ELF-1 (cell line): ENCODE measurements at places on chromosomes 3 and 15.

DNA sequence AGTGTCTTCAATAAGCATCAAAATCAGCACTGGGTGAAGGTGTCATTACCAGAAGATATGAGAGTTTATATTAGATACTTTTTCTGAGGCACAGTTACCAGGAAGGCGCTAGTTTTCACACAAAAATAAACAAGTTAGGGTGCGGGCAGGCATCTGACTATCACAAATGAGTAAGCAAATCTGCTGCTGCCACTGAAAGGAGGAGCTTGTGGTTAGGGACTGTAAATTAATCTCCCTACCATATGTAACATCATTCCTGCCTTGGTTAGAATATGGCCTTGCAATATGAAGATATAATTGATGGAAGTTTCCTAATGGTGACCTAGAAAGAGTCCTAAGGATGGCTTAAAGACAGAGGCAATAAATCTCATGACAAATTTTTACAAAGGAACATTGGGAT is 19.5 kb upstream of the EID1 start:
- DNase-seq = no peak

- no peak for DNase-seq
Measured at GRCh38 chr3:141129541-141130011, 78.4 kb downstream of the SPSB4 start.

- DNase-seq = no peak
Measured at GRCh38 chr3:68059628-68060152, 405.3 kb upstream of the SUCLG2 start.

DNA sequence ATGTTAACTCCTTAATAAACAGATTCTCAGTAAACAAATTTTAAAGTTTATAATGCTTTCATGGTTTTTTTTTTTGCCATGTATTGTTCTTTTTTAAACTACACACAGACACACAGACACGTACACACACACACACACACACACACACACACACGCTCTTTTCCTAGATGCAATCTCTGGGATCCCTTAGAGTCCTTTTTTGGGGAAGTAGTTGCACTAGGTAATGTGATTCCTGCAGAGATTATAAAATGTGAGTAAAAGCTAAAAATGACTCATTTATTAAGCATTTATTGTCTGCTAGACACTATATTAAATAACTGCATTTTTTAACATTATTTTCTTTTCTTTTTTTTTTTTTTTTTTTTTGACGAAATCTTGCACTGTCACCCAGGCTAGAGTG is 19.9 kb downstream of the NDUFB5 start:
- no peak for DNase-seq

GRCh38 chr3:153069598-153070510 is 92.2 kb upstream of the RAP2B start:
- no peak for DNase-seq

DNA sequence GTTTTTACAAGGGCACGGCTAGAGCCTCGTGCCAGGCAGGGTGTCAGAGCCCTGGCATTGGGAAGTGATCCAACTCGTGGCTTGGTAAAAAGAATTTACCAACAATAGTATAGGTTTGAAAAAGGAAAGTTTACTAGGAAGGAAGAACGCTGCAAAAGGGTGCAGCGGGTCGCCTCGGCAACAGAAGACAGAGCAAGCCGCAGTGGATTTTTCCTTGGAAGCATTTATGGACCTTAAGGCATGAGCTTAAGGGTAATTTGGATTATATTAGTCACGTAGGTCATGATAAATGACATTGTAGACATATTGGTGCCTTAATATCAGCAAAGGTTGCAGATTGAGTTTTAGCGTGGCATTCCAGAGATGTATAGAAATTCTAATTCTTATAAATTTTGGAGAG is 163.4 kb upstream of the PPP2R3A start:
- DNase-seq = no peak

DNA sequence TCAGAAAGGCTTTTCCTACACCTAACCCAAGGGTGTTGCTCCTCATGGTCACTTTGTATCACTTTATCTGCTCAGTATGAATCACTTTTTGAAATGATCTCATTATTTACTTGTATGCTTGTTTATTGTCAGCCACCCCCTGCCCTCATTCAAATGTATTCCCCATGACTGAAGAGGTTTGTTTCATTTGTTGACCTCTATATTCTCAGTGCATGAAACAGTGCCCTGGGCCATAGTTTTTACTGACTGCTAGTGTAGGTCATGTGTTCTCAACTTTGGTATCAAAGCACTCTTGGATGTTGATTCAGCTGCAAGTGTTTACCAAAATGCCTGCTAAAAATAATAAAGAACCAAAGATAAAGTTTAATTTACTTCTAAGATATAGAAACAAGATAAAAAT is 381.7 kb upstream of the ARPP21 start:
- no peak for DNase-seq

- DNase-seq = no peak
Measured at GRCh38 chr3:129317848-129318247, 39.2 kb downstream of the HMCES start.

- no peak for DNase-seq
Measured at GRCh38 chr15:73688455-73688854, 4.3 kb downstream of the CD276 start.

DNA sequence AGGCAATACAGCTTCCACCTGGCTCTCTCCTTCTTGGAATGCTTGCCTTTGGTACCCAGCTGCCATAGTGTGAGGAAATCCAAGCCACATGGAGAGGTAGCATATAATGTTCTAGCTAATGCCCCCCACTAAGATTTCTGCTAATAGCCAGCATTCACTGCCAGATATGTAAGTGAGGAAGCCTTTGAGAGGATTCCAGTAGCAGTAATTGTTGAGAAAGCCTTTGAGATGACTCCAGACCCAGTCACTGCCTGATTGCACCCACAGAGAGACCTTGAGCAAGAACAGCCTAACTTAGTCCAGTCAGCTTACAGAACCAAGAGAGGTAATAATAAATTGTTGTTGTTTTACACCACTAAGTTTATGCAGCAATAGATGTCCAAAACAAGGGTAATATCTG is 63.1 kb downstream of the STRIT1 start:
- DNase-seq = no peak

DNA sequence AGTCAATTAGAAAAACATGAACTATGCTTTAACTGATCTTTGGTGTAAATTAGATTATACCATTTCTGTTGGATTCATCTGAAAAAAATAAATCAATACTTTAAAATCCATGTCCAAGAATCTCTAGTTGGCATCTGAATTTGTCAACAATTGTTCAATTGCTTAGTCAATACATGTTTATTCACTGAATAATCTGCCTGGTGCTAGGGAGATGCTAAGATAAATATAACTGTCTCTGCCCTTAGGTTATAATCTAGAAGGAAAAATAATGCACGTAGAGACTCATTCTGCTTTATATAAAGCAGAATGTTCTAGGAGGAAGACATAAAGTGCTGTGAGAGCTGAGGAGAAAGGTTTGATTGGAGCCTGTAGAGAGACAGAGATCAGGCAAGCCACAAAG is 537.2 kb upstream of the IL12A start:
- DNase-seq = no peak

- DNase-seq = no peak
Measured at GRCh38 chr3:52291508-52292181, 4.0 kb downstream of the GLYCTK start.

DNA sequence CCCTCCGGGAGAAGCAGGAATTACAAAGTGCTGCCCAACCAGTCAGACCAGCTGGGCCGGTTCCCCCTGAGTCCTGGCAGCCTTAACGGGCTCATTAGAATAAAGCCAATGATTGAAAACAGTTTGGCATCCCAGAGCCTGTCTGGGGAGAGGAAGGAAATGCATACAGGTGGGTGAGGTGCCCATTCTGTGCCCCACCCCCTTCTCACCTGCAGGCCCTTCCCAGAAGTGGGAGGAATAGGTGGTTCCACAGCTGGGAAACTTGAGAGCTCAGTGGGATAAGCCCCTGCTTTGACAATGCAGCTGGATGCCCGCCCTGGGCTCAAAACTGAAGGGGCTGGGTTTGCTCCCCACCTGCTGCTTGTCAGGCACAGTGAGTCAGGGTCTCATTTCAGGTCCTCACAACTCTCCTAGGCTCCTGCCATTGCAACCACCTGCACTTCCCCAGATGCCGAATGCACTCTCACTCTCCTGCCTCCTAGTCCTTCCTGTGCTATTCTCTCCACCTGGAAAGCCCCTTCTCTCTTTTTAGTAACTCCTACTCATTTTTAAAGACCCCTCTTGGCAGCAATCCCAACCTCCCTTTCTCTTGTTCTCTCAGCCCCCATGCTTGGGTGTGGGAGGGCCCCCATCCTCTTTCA is 5.5 kb upstream of the BUB1B start:
- DNase-seq = peak; percentile 89

- DNase-seq = no peak
Measured at GRCh38 chr3:187207624-187208023, 10.3 kb downstream of the RTP1 start.

DNA sequence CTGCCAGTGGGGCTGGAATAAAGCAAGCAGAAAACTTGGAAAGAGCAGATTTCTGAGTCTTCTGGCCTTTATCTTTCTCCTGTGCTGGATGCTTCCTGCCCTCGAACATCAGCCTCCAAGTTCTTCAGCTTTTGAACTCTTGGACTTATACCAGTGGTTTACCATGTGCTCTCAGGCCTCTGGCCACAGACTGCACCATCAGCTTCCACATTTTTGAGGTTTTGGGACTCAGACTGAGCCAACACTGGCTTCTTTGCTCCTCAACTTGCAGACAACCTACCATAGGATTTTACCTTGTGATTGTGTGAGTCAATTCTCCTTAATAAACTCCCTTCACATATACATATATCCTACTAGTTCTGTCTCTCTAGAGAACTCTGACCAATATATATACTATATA is 706.6 kb downstream of the NR2F2 start:
- no peak for DNase-seq

DNA sequence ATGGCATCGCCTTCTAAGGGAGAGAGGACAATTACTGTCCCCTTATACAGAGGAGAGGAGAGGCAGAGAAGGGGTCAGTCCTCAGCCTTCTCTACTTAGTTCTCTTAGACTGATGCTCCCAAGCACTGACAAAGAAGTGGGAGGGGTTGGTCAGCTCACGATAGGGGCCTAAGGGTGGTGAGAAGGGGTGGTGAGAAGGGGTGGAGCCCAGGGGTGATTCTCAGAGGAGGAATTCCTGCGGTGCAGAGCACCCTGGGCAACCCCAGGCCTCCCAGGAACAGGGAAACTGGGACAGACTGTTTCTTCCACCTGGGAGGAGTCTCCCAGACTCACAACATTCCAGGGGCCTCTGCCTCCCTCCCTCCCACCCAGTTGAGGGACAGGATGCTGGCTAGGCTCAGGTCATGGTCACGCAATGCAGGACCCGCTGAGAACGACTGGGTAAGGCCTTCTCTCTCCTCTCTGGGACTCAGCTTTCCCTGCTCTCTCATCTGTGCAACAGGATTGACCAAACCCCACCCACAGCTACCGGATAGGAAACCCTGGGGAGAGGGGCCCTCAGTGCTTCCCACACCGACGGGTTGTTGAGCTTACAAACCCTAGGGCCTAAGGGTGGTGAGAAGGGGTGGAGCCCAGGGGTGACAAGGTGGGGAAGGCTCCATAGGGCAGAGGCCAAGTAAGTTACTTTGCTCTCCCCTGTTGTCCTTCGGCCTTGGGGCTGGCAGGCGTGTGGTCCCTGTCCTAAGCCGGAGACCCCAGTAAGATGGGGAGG is 1.5 kb downstream of the TPRA1 start:
- no peak for DNase-seq

DNA sequence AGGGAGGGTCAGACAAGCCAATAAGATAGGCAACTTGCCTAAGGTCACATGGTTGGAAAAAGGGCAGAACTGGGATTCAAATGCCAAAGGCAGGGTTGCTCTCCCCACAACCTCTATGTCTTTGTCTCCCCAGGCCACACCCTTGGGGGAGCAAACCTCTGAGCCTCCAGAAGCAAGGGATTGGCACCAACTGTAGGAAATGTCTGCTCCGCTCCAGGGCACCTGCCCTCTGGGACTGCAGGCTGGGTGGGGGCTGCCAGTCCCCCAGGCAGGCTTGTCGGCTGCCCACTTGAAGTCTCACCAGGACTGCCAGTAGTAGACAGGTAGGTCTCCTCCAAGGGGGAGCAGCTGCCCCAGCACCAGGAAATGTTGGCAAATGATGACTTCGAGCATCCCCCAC is 2.0 kb downstream of the FAM3D start:
- DNase-seq = no peak

- no peak for DNase-seq
Measured at GRCh38 chr3:33419948-33420347, 20.3 kb downstream of the UBP1 start.

DNA sequence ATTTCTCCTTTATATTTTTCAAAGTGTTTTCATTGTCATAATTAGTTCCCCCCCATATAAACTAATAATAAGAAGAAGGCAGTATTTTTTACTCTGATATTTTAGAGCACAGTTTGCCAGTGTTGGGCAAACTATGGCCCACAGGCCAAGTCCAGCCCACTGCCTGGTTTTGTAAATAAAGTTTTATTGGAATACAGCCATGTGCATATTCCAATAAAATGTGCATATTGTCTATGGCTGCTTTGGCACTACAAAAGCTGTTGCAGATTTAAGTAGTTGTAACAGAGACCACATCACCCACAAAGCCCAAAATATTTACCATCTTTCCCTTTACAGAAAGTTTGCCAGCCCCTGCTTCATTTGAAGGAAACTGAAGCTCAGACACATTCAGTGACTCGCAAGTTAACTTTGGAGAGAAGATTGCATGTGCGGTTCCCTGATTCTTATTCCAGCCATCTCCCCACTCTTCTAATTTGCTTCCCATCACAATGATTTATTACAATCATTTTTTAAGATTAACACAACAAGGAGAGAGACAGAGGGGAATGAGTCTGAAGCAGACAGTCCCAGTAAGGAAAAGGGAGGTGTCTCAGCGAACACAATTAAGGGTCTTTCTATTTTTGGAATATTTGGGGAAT is 48.9 kb downstream of the RFTN1 start:
- no peak for DNase-seq

- DNase-seq = no peak
Measured at GRCh38 chr3:94162700-94163099, 99.8 kb downstream of the NSUN3 start.
